ENCODE measurements at places on chromosomes 4 and X.

DNA sequence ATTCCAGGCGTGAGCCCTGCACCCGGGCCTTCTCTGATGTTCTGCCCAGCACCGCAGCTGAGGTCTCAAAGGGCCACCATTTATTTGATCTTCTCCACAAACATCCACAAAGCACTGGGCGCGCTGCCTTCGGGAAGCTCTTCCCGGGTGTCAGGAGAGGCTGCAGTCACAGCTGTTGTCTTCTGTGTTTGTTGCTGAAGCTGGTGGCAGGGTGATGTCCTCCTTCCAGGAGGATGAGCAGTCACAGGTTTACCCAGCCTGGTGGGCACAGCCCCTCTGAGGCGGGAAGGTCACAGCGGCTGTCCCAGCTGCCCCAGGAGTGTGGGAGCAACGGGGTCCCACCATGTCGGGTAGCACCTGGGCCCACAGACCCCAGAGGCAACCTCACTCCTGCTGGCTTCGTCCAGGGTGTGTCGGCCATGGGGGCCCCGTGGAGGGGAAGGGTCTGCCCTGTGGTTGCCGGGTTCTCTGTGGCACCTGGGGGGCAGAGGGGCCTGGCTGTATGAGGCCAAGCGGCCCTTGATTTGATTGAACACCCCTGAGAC lies 27.6 kb downstream of the FGFRL1 start:
- no peak for DNase-seq

DNA sequence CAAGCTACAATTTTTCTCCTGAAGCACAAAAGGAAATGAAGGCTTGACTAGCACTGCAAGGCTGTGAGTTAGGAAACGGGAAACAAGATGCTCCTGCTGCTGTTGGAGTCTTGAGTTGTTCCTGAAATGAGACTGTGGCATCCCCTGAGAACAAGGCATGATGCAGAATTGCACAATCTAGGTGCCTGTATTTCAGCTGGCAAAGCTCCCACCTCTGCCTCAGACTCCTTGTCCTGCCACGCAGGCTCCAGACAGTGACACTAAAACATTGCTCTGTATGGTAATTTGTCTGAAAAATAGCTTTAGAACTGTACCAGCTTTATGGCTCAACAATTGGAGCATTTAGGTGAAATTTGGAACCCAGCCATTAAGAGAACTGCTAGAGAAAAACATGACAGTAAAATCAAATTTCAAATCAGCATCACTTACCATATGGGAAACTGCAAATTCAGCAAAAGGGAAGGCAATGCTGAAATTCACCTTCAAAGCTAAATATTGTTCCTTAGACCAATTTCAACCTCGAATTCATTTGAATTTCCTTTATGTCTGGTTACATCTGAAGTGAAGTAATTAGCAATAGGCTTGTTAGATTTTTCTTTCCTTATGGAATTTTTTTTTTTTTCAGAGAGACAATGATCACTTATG lies 103.4 kb downstream of the MFAP3L start:
- no peak for DNase-seq

DNA sequence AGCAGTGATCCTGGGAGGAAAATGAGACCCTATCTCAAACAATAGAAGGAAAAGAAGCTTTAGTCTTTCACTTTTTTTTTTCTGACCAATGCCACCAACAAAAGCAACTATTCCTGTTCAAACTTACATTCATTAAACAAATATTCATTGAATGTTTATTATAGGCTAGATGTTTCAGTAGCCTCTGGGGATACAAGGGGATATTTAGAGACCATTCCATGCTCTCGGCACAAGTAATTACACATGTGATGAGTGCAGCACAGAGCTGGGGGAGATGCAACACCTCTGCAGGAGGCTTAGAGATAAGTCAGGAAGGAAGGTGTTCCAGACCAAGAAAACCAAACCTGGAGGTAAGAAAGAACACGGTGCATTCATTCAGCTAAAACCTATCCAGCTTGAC lies 68.3 kb downstream of the PALLD start:
- no peak for DNase-seq

DNA sequence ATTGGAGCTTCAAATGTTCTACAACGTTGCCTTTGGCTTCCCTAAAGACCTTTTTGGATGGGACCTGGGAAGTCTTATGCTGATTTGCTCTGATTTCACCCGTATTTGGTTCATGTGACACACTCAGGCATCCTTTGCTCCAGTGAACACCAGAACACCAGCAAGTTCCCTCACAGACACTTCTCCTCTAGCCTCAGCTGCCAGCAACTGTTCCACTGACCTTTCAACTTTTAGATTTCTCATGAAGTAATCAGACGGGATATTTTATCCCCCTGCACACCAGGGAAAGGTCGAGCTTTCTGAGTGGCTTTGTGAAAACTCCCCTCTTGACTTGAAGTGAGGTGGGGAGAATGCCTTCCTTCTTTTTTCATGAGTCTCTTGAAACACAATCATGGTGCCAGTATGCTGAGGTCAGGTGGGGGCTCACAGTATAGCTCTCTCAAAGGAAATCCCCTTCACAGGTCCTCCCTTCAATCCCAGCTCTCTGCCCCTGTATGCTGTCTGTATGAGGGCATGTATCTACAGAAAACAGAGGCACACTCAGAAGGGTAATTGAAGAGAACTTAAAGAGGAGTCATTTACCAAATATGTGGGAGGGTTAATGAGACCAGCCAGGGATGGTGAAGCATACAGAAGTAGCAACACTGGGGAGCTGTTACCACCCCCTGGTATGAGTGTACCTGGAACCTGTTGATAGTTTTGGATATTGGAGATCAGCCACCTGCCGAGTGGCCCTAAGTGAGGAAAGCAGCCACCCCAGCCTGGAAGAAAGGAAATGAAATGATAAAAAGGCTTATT lies 62.7 kb downstream of the FGFBP1 start:
- no peak for DNase-seq

GRCh38 chr4:79198951-79199587 lies 126.8 kb downstream of the NAA11 start:
- DNase-seq = no peak

GRCh38 chr4:5976431-5976830 lies 41.8 kb downstream of the C4orf50 start:
- DNase-seq = peak; percentile 44

DNA sequence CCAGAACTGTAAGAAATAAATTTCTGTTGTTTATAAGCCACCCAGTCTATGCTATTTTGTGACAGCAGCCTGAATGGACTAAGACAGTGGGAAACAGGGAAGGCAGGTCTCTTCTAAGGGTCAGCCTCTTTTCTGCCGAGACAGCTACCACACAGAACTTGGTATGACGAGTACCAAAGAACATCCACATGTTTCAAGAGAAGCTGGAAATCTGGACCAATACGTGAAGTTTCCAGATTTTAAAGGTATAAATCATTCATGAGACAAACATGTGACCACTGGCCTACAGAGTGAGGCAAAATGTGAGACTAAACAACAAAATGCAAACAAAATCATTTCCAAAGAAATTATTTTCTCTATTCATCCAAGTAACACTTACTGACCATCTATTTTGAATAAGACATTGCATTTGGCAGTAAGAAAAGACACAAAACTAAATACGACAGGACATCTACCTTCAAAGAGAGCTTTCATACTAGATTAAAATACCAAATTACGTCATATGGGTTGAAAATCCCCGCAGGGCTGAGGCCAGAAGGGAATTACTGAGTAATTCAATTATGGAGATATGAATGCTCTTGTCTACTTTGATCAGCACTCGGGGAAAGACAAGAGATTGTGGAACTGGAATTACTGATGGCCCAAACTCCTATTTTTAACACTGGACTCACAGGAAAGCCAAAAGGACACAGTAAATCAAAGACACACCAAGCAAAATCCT lies 7.2 kb downstream of the SCARB2 start:
- no peak for DNase-seq

DNA sequence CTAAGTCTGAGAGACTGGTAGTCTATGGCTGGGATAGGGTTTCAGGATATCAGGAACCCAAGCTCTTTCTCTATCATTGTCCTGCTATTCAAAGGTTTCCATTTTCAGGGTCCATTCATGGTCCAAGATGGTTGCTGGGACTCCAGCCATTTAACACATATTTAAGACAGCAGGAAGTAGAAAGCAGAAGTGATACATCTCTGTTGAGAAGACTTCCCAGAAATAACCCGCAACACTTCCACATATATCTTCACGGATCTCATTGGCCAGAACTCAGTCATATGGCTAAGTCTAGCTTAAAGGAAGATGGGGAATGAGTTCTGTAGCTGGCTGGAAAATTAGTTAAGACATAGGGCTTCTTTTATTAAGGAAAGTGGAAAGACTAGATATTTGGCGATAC lies 23.8 kb downstream of the CTSO start:
- DNase-seq = no peak

GRCh38 chr4:140046543-140046942 lies 107.4 kb downstream of the MAML3 start:
- DNase-seq = no peak

DNA sequence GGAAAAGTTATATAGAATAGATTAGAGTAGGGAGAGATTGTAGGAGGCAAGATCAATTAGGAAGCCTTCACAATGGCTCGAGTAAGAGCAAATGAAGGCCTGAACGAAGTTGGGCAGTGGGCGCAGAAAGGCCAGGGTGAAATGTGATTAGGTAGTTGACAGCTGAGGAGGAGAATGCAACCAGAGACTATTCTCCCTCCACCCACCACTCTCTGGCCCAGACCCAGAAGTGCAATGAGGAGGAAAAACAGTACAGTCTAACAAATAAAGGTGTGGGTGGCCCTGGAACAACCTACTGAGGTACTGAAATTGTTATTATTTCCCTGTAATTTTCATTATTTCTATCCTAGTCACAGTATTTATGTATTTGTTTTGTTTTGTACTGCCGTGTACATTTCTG lies 176.7 kb downstream of the SLC39A8 start:
- no peak for DNase-seq

DNA sequence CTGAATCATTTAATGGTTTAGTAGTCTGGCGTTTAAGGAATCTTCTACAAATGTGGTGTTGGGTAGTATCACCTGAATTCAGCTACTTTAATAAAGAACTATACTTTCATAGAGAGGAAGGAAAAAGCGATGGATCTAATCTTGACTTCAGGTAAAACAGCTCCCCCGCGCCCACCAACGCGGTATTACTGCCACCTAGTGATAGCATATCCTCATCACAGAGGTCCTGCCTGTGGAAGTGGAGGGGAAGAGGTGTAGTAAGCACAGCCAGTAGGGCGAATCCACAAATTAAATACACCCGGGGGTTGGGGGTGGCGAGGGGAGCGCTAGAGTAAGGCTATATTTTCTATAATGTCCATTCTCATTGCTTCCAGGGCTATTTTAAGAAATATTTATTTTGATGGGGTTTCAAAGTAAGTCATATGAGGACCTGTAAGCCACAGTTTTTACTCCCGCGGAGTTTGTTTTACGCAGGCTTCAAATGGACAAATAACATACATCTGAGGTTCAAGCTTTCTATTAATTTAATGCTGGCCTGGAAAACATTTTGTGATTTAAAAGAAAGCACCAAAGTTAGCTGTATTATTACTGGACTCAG lies 8.3 kb upstream of the DAPP1 start:
- DNase-seq = no peak

DNA sequence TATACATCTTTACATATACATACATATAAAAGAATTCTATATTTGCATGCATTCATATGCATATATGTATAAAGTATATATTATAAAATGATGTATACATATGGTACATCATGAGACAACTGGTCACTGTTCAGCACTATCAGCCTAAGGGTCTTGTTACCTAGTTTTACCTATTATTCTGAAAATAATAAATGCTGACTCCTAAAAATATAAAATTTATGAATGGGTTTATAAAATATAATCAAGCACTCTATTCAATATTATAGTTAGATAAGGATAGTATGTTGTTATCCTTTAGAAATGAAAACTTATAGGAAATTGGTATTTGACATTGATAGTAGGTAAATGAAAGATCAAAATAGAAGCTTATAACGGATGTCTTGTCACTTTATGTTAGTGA lies 324.2 kb downstream of the GBA3 start:
- no peak for DNase-seq

Data from Daoy (cell line).